ENCODE measurements at places on chromosomes 7 and 10.
A peak's percentile ranks its signal among the peaks of the same experiment; 100 is the strongest.

DNA sequence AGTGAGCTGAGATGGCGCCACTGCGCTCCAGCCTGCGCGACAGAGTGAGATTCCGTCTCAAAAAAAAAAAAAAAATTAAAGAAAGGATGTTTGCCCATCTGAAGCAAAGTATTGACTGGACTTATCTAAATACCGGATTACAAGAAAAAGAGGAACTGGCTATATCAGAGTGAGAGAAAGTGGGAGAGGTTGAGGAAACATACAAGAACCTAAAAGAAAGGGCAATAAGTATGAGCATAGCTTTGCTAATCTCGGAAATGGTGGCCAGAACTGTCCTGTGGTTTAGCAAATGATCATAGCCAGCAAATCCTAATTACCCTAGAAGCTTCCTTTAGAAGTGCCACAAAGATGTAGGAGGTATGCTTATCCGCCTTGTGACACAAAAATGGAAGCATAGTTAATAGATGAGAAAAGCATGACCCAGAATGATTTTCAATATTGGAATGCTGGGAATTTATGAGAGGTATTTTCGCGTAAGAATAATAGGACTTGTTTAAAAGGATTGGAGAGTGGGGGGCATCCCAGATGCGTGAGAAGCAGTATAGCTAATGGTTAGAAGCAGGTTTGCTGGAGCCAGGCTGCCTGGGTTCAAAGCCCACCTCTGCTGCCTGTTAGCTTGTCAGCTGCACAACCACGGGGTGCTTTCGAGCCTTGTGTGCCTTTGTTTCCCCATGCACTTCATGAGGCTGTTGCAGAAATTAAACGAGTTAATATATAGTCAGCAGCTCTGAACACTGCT is 1.2 kb upstream of the GTPBP4 start:
- no peak for DNase-seq

DNA sequence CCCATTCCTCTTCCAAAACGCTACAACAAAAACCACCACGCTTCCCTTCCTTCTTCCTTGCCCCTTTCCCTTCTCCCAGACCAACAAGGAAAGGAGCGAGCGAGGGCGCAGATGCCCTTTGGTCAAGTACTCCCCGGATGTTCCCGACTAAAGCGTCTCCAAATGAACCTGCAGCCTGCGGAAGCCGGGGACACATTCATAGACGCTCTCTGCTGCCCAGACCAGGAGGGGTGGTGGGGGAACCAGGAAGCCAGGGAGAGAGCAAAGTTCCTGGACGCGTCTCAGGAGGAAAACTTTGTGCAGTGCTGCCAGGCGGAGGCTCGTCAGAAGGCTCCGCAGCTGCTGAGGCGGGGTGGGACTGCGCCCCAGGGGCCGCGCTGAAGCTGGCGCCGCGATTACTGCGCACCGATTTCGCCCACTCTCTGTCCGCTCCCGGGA is 754 bp downstream of the SEMA3D start:
- peak; percentile 73 for DNase-seq

GRCh38 chr10:89684604-89685003 is 16.8 kb upstream of the KIF20B start:
- DNase-seq, result no peak

DNA sequence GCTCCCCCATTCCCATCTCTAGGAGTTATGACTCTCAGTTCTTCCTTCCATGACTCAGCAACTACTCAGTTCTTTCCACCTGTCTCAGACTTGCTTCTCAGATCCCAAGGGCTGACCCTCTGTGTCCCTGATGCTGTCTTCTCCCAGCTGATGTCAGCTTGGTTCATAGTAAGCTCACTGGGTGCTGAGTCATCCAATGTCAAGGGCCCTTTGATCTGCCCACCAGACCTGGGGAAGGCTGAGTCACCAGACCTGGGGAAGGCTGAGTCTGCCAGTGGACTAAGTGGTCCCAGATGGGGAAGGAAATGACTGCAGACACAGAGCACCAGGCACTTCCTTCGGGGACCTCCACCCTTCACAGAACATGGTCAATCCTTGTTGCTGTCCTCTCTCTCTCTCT is 76.1 kb upstream of the ZEB1 start:
- DNase-seq, result no peak

GRCh38 chr7:93574646-93575554 is at the start of gene CALCR:
Gene CALCR (minus strand): TSS chr7:93574724. CDS start chr7:93486981, 87,743 bp downstream.
- no peak for DNase-seq

DNA sequence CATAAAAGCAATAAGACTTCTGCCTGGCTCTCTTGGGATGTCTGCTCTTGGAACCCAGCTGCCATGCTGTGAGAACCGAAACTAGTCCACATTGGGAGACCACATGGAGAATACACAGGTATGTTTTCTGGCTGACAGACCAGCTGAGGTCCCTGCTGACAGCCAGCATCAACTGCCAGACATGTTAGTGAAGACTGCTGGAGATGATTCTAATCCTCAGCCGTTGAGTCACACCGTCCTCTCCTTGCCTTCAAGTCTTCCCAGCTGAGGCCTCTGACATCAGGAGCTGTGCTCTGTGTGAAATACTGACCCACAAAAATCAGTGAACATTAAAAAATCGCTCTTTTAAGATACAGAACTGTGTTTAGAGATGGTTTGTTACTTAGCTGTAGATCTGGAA is 36.9 kb upstream of the AGR2 start:
- no peak for DNase-seq

- no peak for DNase-seq
Measured at GRCh38 chr7:35647171-35647574, 47.8 kb downstream of the HERPUD2 start.

DNA sequence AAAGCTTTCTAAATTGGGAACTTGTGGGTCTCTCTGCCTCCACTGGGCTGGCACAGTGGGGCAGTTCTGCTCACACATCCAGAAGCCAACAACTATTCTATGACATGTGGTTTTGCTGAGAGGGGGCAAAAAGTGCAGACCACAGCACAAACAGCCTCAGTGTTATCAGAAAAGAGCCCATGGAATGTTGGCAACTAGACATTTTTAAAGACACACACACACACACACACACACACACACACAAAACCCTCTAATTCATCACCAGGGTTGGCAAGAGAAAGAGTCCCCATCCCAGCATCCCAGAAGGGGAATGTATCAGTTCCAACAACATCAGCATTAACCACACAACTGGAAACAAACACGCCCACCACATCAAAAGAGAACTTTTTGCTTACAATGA is 117.1 kb downstream of the FGFR2 start:
- no peak for DNase-seq

- DNase-seq, result peak; percentile 70
Measured at GRCh38 chr10:71978988-71979691, 14.9 kb downstream of the CHST3 start.
